ENCODE measurements at places on chromosomes 2 and 18.
A peak's percentile ranks its signal among the peaks of the same experiment; 100 is the strongest.

DNA sequence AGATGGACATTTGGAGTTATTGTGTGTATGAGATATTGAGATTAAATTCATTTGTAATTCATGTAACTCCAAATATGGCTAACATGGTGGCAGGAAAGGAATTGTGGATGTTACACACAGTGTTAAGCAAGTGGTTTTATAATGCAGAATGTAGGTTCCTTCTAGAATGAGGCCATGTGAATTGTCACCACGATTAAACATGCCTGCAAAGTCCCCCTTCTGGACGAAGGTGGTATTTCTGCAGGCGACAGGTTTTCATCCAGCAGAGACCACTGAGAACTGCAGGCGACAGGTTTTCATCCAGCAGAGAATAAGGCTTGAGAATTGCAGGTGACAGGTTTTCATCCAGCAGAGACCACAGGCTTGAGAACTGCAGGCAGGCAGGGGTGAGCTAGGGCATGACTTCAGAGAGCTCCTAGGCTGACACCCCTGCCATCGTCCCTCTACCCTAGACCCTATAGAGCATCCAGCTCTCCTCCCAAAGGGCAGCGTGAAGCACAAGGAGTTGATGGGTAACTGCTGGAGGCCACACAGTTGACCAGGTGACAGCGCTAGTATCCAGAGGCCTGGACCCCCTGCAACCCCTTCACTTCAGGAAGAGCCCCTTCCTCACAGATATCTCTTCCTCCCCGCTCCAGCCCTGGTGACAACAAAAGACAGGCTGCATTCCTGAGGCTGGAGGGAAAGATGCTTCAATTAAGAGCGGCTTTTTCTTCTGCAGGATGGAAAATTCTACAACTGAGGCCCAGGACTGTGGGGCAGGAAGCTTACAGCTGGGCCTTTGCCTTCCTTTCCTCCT lies 175.8 kb downstream of the LOXHD1 start:
- peak; percentile 22 for DNase-seq

GRCh38 chr2:189165656-189166380 lies 13.7 kb downstream of the COL5A2 start:
- no peak for DNase-seq

- DNase-seq: peak; percentile 47
These were observed 75.3 kb downstream of the STPG4 start for GRCh38 chr2:47079515-47080412.

DNA sequence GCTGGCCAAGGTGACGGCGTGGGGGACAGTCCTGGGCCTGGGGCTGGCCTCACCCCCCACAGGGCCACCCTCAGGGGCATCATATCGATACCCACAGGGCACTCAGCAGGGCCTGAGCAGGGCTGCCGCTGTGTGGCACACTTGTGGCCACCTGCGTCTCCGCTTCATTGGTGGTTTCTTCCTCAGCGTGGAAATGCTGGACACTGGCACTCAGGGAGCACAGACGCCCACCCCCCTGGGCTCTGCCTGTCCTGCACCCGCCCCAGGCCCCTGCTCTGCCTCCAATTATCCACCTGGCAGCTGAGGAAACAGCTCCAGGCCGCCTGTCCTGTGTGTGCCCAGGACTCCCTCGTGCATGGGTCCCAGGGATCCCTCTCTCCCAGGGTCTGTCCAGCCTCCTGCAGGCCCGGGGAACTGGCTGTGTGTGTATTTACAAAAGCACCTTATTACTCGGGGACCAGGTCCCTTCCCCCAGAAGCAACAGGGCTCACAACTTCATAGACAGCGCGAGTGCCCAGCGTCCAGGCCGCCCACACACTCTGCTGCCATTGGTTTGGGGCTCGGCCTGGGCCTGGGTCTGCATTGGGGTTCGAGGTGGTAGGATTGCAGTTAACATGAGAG lies 13.1 kb downstream of the CROCC2 start:
- no peak for DNase-seq

DNA sequence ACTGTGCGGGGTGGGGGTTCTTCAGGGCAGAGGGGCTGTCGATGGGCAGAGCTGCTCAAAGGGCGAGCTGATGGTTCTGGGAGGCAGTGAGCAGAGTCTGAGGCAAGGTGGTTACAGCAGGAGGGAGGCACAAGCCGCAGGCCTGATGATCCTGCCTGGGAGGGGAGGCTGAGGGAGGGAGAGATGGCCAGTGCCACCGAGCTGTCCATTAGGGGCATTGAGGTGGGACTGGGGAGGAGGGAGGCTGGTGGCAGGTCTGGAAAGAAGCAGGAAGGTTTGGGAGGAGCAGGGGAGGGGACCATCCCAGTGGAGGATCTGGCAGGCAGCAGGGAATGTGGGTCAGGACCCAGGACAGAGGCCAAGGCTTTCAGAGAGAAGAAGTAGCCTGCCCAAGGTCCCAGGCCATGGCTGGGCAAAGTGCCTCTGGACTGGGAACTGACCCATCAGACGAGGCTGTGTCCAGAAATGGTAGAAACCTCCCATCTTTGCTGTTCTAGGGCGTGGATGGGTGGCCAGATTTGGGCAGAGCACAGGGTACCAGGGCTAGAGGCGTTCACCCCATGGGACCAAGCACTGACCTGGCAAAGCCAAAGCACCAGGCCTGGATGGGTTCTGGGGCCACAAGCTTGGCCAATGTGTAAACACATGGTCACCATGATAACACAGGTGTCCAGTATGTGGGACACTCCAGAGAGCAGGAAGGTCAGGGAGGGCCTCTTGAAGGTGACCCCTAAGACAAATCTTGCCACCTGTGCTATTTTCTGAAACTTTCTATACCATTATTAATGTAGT lies 55.5 kb downstream of the INHBB start:
- DNase-seq: no peak

- DNase-seq: no peak
These were observed 127.0 kb downstream of the INHBB start for GRCh38 chr2:120472891-120473309.

DNA sequence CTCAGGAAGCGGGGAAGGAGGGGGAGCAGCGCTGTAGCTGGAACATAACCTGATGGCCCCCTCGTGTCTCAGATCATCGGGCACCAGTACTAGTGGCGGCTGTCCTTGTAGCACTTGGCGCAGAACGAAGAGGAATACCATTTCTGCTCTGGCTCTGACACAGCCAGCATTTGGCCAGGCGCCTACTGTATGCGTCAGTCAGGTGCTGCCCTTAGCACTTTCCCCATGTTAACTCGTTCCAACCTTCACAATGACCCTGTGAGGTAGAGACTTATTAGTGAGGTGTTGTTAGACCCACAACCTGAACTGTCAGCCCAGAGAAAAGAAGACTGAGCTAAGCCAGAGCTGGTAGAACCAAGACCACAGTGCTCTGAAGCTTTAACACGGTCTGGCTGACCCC lies 47.7 kb upstream of the EML6 start:
- no peak for DNase-seq
